ENCODE measurements at places on chromosomes 6 and 20.

GRCh38 chr6:165767228-165767627, 104.2 kb upstream of the PDE10A start:
- DNase-seq = no peak

- no peak for DNase-seq
Measured at GRCh38 chr6:170025341-170025911, 265.5 kb downstream of the DLL1 start.

DNA sequence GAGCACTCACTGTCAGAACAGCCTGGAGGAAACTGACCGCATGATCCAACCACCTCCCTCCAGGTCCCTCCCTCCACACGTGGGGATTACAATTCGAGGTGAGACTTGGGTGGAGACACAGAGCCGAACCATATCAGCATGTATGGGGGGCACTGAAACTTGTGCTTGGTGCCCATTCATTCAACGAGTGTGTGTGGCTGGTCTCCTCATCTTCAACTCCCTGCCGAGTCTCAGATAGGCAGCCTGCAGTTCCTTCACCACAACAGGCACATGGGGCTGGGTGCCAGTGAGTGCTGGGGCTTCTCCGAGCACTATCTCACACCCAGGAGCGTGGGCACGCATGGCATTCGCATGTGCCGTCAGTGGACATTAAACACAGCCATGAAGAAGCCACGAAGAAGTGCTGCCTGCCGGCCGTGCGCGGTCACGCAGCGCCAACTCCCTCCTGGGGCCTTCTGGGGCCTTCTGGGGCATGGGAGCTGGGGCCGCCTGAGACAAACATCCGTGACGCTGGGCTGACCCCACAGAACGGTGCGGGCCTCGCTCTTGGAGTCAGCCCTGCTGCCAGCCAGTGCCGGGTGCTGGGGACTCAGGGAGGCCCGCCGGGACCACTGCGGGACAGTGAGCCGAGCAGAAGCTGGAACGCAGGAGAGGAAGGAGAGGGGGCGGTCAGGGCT, 714 bp upstream of the RTEL1 start:
- DNase-seq = peak; percentile 80

DNA sequence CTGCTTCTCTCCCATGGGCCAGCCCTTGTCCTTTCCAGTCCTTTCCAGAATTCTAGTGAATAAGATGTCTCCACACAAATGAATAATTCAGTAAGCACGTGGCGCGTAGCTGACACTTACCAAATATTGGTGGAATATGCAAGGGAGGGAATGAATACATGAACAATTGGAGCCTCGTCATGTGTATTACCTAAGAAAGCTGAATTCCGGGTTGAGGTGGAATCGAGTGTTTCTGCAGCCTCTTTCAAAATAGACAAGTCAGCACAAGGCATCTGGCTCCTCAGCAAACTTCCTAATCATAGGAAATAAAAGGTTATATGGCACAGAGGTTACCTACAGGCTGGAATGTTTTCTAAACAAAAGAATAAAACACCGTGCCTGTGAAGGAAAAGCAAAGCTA, 47.0 kb upstream of the NT5E start:
- no peak for DNase-seq

DNA sequence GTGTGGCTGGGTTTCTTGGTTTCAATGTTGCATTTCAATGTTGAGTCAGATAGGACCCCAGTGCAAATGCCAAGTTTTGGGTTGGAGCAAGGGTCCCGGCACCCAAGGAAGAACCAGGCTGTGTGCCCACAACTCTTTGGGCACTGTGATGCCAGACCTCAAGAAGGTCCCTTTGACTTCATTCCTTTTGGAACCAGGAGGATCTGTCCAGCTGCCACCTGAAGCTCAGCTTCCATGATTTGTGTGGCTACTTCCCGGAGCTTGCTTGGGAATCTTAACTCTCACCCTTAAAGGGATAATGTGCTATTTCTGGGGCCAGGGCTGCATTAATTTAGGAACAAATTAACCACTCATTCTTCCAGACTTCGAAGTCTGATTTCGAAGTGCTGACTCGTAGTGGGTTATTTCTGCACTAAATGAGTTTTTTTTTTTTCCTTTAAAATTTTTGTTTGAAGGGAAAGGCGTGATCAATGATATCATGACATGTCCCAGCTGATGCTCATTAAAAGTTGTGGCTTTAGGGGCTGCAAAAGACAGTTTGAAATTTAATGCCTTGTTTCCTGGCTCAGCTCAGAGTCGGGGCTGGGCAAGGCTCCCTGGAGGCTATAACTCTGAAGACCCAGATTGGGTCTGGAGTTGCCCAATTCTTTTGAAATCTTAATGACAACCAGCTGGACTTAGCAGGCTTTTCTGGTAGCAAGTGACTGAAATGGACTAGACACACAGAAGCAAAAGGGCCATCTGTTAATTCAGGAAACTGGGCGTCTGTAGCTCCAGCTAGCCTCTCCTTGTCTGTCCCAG, 24.0 kb upstream of the PHACTR3 start:
- DNase-seq = no peak

DNA sequence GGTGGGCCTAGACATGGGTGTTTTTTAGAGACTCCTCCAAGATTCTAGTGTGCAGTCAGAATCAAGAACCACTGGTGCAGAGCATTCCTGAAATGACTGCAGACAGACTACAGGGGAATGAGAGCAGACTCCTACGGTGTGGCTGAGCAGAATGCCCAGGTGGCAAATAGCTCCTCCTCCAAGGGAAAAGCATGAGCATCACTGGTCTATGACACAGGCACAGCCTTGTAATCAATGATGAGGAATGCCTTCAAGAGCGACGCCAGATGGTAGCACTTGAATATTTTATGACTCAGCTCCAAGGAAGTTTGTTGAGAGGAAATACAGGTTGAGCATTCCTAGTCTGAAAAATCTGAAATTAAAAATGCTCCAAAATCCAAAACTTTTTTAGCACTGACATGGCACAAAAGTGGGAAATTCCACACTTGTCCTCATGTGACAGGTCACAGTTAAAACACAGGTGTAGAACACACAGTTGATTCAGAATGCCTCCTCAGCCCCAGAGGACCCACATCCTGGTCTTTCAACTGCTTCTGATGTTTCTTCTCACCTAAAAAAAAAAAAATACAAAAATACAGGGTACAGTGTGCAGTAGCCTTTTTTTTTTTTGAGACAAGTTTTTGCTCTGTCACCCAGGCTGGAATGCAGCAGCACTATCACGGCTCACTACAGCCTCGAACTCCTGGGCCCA, 10.6 kb upstream of the FAM8A1 start:
- no peak for DNase-seq

GRCh38 chr20:31747640-31748039, 8.6 kb downstream of the TPX2 start:
- DNase-seq = peak; percentile 83

GRCh38 chr20:36815454-36816091, 42.0 kb upstream of the DSN1 start:
- no peak for DNase-seq

DNA sequence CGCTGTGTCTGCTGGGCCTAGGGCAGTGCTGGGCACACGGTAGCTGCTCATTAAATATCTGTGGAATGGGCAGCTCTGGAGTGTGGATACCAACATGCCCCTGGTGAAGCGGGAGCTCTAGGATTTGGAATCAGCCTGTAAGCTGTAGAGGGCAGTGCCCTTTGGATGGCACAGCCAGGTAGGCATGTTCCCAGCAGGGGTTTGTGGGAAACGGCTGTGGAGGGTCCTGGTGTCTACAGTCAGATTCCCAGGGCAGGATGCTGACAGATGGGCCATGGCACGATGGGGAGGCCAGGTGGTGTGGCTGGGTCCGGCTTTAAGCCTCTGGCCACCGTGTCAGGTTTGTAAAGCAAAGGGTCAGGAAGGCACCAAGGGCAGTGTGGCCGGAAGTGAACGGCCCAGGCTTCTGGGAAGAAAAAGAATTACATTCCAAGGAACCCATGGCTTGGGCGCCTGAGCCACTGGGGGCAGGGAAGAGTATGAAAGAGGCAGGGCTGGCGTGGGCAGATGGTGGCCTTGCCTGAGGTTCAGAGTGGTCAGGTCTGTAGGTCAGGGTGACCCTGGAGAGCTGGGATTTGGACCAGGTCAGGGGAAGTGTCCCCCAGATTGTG, 44.8 kb downstream of the UBE2V1 start:
- no peak for DNase-seq

DNA sequence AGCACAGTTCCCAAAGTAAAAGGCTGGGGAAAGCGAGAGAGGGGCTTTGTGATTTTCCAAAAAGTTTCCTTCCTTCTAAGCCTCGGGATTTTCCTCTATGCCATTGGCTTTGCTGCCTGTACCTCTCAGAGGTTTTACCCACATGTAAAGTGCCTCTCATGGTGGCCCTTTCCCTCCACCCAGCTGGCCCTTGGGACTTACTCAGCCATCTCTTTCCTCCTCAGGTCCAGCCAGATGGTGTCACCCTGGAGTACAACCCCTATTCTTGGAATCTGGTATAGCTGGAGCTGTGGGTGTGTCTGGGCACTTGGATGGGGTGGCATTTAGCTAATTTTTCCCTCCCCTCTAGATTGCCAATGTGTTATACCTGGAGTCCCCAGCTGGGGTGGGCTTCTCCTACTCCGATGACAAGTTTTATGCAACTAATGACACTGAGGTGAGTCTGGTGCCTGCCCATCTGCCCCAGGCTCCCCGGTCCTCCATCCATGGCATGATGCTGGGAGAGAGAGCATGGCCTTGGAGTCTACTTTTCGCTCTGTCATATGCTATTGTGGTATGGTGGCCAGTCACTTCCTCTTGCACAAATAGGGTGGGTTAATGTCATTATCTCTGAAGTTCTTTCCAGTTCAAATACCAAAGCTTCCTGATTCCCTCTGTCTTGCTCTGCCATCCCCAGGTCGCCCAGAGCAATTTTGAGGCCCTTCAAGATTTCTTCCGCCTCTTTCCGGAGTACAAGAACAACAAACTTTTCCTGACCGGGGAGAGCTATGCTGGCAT, 1.1 kb downstream of the CTSA start:
- DNase-seq = no peak

DNA sequence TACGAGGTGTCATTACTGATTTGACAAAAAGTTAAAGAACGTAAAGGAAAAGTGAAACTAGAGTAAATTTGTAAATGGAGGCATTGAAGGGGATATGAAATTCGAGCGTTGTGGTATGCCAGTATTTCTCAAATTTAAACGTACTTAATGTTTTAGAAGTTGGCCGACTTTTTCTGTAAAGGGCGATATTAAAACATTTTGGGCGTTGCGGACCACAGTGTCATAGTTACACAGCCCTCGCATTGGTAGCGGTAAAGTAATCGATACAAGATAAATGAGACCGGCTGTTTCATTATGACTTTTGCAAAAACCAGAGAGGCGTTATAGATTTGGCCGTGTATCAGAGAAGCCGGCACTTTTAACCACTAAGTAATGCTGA, 39.6 kb downstream of the OR2B2 start:
- DNase-seq = no peak

DNA sequence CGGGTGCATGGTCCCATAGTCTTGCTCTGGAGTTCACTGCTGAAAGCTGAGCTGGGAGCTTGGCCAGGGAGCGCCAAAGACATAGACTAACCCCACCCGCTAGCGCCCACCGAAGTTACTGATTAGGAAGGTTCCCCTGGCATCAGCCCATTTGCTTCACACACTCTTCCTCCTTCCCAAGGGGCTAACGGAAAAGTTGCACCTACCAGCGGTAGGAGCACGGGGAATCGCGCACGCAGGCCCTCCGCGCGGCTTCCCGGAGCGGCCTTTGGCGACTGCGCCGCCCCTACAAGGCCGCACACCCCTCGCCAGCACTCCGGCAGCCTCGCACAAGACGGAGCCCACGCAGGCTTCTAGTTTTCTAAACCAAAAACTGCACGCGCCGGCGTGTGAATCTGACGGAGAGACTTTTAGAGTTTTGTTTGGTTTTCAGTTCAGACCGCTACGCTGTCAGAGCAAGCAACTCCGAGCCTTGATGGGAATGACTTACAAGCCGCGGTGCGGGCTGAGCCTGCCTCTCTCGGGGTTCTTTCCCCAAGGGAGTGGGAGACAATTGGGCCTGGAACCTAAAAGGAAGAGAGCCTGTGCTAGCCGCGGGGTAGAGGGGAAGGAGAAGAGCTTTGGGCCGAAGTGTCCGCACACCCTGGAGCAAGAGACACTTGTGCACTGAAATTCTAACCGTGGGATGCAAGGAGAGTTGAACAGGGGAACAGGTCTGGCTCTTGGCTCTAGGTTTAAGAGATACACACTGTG, 891 bp upstream of the POU3F2 start:
- peak; percentile 56 for DNase-seq

GRCh38 chr6:73152556-73152955, 72.7 kb downstream of the KHDC1L start:
- DNase-seq = no peak

DNA sequence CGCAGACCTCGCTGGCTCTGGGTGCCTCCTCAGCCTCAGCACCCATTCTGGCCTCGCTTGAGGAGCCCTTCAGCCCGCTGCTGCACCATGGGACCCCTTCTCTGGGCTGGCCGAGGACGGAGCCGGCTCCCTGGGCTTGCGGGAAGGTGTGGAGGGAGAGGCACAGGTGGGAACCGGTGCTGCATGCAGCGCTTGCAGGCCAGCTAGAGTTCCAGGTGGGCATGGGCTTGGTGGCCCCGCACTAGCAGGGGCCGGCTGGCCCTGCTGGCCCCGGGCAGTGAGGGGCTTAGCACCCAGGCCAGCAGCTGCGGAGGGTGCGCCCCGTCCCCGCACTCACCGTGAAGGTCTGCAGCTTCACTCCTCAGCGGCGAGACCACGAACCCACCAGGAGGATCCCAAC, 30.4 kb downstream of the DEFB114 start:
- no peak for DNase-seq

DNA sequence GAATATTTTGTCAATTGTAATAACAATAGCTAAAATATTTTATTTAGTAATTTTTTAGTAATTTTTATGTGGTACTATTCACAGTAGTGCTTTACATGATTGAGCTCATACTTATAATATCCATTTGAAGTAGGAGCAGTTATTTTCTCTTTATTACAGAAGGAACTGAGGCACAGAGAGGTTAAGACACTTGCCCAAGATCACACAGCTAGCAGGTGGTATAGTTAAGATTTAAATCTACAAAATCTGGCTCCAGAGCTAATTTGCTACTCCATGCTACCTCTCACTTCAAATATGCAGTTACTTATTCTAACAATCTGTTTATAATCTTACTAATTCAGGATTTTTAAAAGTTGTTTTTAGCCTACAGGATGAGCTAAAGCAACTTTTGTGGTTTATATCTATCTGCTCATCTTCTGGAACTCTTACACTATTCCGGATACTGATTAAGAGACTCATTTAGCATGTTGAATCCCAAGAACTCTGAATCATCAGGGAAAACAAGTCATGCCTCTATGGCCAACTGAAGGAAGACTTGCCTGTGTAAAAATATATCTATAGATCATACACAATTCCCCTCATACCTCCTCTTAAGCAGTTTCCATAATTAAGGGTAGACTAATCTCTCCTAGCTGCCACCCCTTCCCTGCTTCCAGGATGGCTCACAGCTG, 324.2 kb downstream of the UBE3D start:
- DNase-seq = no peak

- DNase-seq = no peak
Measured at GRCh38 chr20:38296433-38296832, 7.5 kb upstream of the BPI start.

GRCh38 chr20:41392295-41392694, 25.7 kb upstream of the EMILIN3 start:
- DNase-seq = peak; percentile 78

All from SJCRH30 (cell line).